SHP77 (cell line): ENCODE measurements at places on chromosomes 3 and 15.

- DNase-seq = no peak
Observed at GRCh38 chr3:45683417-45684326, 5.5 kb upstream of the SACM1L start.

GRCh38 chr3:89260721-89261120, 153.3 kb downstream of the EPHA3 start:
- no peak for DNase-seq

- DNase-seq = no peak
Observed at GRCh38 chr15:66038387-66039116, 169.3 kb downstream of the RAB11A start.

GRCh38 chr3:33971055-33971454, 172.6 kb downstream of the PDCD6IP start:
- DNase-seq = no peak

- peak; percentile 75 for DNase-seq
Observed at GRCh38 chr3:158991146-158991705, 189.4 kb downstream of the MFSD1 start.

DNA sequence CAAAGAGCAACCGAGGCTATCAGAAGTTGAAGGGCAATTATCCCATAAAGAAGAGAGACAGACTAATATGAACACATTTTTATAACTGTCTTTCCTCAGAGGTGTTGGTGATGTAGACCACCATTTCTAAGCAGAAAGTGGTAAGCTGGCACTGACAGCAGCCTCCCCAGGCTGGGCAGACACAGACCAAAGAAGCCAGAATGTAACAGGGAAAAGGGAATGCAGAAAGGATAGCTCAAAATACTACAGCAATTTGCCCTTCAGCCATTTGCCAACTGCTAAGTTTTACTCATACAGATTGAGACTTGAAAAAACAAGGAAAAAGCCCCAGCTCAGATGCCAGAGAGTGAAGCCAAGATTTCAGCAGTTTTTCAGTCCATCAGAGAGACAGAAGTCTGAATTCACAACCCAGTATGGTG, 73.5 kb upstream of the ABI3BP start:
- no peak for DNase-seq

GRCh38 chr15:42375941-42376340, 16.6 kb downstream of the CAPN3 start:
- no peak for DNase-seq

- no peak for DNase-seq
Observed at GRCh38 chr3:147398813-147399534, 7.4 kb downstream of the ZIC4 start.

DNA sequence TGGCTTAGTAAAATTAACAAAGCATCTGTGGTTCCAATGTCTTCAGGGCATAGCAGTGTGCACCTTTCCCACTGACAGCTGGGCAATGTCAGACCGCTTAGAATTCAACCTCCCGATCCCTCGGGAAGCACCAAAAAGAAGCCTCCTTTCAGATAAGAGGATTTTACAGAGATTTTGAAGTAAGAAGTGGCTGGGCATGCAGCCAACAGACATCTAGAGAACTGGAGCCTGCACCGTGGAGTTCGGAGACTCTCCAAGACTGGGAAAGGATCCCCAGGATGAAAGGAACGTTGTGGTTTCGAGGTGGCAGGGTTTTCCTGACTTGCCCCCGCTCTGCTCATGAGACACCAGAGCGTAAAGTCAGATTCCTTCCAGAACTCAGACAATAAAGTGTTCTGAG, 5.3 kb downstream of the FAM174B start:
- DNase-seq = no peak

DNA sequence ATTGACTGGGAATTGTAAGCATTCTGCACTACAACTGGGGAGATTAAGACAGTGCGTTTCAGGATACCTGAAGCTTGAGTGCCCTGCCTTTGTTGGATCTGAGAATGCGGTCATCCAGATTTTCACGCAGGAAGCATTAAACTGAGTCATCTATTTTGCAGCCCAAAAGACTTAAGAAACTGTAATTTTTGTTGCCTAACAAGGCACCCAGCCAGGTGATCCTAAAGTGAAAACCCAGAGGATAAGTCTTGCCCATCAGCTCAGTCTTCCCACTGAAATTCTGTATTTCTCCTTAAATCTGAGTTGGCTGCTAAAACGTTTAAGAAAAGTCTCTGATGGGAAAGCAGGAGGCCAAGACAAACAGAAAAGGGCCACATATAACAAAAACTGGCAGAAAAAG, 242.5 kb upstream of the TMCO5A start:
- DNase-seq = no peak

- no peak for DNase-seq
Observed at GRCh38 chr15:85588677-85589076, 206.0 kb downstream of the KLHL25 start.

GRCh38 chr15:59557581-59557980, 54.0 kb upstream of the GCNT3 start:
- DNase-seq = no peak

DNA sequence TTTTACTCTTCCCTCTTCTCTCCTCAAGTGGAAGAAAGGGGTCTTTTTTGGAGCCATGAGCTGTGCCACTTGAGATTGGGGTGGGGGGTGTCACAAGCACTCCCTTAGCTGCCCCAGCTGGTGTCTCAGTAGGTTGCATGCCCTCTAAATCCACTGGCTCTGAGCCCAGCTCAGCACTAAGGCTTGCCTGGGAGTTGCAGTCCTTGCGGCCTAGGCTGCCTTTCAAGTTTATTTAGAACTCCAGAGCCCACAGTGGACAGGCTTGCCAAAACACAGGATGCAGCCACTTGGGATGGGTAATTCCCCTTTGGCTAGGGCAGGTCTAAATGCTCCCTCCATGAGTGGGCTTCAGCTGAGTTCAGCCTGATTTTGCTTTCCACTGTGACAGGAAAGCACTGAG, 24.7 kb downstream of the C3orf20 start:
- no peak for DNase-seq

DNA sequence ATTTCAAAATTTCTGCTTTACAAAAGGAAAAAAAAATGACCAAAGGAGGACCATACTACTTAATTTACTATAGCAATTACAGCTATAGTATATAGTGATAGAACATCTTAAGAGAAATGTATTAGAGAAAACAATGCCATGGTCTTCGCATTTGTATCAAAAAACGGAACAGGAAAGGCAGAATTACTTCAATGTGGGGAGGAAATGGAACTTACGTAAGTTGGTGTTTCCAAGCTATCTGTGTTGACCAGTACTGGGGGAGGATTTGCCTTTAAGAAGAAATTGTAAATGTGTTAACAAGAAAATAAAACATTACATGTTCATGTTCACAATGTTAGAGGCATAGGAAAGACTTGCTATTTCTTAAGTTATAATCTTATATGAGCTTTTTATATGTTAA, 119.9 kb upstream of the MELTF start:
- no peak for DNase-seq

GRCh38 chr15:70077188-70078147, 20.2 kb downstream of the TLE3 start:
- no peak for DNase-seq

- peak; percentile 6 for DNase-seq
Observed at GRCh38 chr15:86555098-86555497, 475.4 kb downstream of the AGBL1 start.

DNA sequence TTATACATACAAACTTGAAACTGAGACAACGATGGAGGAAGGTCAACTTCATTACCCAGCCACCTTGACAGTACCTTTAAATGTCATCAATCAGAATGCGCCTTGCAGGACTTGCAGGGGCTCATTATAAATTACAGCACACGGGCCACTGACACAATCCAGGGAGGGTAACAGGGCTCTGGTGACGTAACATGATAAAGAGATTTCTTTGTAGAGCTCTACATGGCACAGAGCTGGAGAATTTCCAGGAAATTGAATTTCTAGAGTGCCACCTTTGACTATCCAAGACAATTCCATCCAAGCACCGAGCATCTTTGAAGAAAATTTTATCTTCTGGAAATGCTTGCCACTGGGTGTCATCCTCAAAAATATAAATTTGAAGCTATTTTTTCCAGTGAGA, 486.0 kb downstream of the FOXP1 start:
- DNase-seq = no peak

DNA sequence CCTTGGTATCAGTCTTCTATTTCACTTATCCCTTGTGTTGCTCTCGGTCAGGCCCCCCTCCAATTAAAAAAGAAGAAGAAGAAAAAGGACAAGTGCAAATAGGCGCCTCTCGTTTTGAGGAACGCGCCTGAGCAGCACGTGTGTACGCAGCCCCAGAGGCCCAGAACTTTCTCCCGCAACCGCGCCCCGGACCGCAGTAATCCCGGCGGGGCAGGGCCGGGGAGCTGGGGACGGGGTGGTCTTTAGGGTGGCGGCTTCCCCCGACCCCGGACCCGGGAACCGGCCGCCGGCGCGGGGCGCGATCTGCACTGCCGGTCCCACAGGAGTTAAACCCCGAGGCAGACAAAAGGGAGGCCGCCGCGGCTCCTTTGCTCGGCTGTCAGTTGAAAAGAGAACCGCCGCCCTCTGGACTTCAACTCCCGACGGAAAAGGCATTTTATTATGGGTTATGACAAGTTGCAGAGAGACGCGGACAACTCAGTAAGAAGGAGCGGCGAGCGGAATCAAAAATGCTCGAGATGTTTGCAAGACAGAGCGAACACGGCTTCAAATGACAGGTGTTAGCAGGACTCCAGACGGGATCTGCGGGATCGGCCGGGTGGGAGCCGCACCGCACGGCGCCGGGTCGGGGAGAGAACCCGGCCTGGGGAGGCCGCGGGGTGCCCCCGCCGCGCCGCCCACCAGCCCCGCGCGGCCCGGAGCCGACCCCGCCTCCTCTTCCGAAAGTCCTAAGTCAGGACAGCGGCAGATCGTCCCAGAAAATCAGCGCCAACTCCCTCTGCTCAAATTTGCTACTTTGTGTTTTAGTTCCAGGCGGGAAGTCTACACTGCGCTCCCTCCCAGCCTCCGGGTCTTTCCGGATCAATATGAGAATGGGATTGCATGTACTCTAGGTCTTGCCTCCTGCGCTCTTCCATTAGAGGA, 79.0 kb downstream of the NR2F2 start:
- no peak for DNase-seq

DNA sequence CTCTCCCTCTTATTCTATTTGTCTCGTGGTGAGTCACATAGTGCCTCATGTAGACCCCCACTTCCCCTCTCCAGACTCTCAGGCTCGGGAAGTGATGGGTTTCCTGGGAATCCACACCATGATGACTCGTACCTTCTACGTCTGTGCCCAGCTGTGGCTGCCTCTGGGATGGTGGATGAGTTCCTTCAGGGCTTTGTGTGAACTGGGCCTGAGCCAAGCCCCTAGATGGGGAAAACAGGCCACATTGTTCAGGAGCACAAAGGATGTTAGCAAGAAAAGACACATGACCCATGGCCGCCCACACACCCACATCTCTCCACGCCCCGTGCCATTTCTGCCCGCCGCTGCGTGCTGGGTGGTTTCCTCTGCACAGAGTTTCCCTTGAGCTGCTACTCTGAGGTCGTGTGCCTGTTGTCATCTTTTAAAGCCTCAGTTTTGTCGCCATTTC, 10.5 kb downstream of the ISG20 start:
- DNase-seq = no peak

DNA sequence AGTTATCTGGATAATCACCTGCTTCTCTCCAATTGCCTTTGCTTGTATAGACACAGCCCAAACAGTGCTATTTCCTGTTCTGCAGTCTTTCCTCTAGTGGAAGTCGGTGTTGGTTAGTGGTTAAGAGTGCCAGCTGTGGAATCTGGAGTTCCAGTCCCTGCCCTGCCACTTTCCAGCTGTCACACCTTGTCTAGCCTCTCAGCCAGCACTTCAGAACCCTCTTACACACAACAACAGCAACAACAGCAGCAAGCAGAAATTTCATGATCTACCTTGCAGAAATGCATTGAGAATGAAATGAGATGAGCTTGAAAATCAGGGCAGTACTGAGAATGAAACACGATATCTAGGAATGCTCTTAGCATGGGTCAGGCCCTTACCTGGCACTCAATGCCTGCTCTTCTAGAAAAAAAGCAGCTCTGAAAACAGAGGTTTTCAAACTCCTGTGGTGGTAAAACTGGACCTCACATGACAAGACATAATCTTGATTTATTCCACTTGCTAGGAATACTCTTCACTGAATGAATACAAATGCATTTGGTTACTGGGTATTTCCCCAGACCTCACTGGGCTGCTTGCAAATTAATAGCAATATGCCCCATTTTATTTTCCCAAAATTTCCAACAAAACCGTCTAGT, 3.3 kb upstream of the WNT5A start:
- no peak for DNase-seq

- DNase-seq = no peak
Observed at GRCh38 chr3:185549122-185549521, 3.3 kb downstream of the LIPH start.

- no peak for DNase-seq
Observed at GRCh38 chr3:29764041-29764440, 483.2 kb downstream of the RBMS3 start.

- no peak for DNase-seq
Observed at GRCh38 chr3:82088749-82089148, 327.3 kb upstream of the GBE1 start.
